Stimulated activated CD8-positive, alpha-beta memory T cell treated with anti-CD3 and anti-CD28 coated beads, Interleukin-7, amount 100 ng/mL, for 1 hour (primary cell): ENCODE measurements at places on chromosomes 6 and 20.

GRCh38 chr6:154792761-154793160, 59.5 kb downstream of the SCAF8 start:
- DNase-seq, result no peak

GRCh38 chr6:142300758-142301650, 803 bp upstream of the ADGRG6 start:
- DNase-seq, result no peak

- DNase-seq, result no peak
Measured at GRCh38 chr20:23125159-23125558, 39.0 kb upstream of the CD93 start.

GRCh38 chr6:49202924-49203536, 260.0 kb downstream of the MMUT start:
- no peak for DNase-seq

DNA sequence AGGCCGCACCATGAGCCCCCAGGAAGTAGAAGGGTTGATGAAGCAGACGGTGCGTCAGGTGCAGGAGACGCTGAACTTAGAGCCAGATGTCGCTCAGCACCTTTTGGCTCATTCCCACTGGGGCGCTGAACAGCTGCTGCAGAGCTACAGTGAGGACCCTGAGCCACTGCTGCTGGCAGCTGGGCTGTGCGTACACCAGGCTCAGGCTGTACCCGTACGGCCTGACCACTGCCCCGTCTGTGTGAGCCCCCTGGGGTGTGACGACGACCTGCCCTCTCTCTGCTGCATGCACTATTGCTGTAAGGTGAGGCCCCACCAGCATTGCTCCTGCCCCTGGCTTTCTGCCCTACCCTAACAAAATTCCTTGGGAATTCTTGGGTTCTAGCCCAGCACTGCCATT, 13.1 kb downstream of the DNPH1 start:
- DNase-seq, result no peak

DNA sequence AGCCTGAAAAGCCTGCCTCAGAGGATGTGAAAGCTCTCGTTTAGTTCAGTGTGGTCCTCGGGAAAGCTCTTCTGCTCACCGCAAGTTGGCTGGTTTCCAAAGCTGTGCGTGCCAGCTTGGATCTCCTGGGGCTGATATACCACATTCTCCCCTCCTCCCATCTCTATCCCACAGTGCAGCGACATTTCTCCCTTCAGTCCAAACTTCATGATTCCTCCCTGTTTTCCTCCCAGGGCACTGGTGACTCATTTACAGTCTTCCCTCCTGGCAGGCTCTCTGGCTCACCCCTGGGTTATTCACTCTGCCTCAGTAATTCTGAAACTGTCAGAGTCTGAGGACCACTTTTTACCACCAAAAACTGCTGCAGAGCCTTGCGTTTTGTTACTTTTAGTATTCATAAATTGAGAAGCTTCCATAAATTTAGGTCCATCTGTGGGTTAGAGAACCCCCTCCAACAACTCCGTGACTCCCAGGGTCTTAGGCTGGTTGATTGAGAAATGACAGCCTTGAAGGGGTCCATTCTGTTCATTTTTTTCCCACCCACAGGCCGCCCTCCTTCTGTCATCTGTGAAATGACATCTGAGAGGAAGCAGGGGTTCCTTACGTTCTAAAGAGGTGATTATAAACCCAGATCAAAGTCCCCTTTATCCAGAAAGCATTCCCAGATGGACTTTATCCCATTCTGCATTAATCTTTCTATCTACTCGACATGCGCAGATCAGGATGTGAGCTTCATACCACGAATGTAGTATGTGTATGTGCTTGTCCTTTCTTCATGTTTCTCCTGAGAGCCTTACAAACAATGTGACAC, 6.1 kb downstream of the TRIM10 start:
- no peak for DNase-seq

DNA sequence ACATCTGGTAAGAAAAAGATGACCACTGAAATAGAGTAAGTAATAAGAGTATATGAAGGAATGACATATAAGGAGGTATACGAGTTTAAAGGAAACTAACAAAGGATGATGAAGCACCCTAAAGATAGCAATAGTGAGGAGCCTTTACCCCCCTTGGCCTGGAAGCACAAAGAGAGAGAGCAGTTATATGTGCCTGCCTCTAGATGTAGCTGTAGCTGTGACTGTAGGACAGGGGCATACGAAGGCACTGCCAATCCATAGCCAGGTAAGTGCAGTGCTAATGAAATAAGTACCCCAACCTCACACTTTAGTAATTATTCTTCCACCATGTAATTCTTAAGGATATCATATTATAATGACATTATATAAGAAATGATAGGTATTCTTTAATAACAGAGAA, 90.1 kb upstream of the FKBP1C start:
- DNase-seq, result no peak

GRCh38 chr6:17630511-17631073, 30.5 kb downstream of the FAM8A1 start:
- DNase-seq, result no peak

- DNase-seq, result no peak
Measured at GRCh38 chr6:155832596-155832995, 377.0 kb upstream of the NOX3 start.

DNA sequence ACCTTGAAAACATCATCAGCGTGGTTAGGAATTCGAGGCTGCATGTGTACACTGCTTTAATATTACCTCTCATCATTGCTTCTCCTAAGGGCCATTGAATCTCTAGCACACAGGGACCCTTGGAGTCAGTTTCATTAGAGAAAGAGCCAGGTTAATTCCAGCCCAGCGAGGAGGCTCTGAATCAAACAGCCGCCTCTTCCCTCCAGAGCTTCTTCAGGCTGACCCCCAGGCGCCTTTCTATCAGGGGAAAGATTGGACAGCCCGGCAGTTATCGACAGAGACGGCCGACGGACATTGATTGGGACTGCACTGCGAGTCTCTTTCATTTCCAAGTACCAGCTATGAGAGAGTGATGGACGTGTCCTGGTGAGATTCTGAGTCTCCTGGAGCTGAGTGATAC, 159.2 kb downstream of the ANKRD60 start:
- no peak for DNase-seq

DNA sequence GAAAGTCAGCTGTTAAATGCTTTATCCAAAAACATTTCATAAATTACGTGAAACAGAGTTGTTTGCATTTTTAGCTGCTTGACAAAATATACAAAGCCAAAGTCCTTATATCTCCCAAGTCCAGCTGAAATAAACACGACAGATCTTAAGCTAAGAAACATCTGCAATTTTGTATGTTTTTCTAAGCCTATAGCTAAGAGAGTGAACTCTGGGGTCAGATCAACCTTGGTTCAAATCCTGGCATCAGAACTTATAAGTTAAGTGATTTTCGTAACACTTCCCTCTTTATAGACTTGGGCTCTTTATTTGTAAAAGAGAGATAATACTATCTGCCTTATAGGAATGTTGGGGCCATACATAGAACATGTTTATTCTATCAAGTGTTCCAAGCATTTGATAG, 176.7 kb downstream of the PTPRK start:
- DNase-seq, result no peak

DNA sequence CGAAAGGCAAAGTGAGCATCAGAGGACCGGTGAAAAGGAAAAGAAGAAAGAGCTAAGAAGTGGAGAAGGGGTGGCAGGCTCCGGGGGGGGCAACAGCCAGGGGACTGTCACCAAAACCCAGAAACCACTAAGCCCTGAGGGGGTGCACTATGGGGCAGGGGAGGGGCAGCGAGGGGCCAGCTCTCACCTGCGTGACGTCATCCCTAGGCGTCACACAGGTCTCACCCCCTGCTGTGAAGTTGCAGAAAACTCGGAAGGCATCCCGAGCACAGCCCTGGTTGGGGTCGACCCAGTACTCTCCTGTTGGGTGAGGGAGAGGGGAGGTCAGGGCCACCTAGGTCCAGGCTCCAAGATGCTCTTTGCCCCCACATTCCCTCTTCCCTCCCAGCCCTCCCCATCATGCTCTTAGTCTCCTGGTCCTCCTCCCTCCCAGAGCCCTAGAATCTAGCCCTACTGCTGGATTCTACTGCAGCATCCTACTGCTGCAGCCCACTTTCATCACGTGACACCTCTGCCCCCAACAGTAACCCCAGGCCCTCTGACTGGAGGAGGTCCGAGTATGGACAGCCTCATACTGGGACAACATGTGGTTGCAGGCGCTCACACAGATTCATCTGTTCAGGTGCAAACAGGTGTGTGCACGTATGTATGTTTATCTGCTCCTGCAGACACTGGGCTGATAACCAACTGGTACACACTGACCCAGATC, 27.4 kb downstream of the COL11A2 start:
- no peak for DNase-seq

- no peak for DNase-seq
Measured at GRCh38 chr6:100891079-100891478, 9.9 kb upstream of the ASCC3 start.

DNA sequence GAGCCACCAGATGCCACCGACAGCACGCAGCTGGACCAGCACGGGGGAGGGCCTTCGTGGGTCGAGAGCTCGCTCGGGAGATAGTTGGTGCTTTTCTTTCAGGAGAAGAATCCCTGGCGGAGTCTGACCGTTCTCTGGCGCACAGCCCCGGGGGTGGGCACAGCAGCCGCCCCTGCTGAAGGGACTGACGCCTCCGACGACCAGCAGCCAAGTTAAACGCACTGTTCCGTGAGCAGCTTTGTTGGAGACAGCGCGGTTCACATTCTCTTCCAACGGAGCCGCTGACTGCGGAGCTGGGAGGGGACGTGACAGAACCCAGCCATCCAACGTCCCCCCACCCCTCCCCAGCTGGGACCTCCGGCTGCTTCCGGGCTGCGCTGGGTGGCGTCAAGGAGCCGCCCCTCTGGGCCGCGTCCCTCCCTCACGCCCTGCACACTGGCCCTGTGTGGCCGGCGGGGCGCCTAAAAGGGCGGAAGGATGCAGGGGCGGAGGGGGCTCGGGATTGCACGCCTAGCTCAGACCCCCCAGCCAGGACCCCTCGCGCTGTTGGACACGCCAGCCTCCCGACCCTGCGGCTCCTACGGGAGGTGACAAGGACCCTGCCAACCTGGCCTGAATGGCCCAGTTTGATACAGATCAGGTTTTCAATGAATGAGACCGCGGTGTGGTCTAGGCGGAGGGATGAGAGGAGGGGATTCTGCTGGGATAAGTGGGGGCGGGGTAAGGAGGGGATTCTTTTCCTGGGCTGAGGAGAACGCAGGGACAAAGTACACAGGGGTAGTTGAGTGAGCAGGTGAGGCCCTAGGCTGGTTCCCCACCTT, 36.4 kb upstream of the KHDC1 start:
- DNase-seq, result no peak

DNA sequence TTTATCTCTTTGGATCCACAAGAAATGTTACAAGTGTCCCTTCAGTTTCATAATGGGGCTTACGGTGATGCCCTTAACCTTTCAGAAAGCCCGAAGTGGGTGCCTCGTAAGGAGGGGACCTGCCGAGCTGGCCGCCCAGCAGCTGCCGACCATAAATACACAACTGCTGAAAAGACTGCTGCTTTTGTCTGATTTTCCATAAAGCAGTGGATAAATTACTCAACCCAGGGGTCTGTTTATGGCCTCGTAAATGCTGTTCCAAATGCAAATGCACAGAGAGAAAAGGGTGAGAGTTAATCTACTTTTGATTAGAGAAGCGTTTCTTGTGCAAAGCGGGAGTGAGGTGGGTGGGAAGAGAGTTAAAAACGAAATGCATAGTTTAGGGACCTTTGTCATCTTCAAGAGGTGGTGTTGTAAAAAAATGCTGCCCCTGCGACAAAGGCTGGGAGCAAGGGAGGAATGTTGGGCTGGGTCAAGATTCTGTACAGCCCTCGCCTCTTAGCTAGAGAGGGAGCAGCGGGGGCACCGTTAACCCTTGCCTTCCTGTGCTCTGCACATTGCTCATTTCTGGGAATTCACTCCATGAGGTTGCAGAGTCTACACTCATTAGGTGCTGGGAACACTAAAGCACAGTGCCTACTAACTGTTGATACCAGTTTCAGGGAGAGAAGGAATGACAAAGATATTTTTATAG, 112.0 kb upstream of the MTHFD1L start:
- no peak for DNase-seq

DNA sequence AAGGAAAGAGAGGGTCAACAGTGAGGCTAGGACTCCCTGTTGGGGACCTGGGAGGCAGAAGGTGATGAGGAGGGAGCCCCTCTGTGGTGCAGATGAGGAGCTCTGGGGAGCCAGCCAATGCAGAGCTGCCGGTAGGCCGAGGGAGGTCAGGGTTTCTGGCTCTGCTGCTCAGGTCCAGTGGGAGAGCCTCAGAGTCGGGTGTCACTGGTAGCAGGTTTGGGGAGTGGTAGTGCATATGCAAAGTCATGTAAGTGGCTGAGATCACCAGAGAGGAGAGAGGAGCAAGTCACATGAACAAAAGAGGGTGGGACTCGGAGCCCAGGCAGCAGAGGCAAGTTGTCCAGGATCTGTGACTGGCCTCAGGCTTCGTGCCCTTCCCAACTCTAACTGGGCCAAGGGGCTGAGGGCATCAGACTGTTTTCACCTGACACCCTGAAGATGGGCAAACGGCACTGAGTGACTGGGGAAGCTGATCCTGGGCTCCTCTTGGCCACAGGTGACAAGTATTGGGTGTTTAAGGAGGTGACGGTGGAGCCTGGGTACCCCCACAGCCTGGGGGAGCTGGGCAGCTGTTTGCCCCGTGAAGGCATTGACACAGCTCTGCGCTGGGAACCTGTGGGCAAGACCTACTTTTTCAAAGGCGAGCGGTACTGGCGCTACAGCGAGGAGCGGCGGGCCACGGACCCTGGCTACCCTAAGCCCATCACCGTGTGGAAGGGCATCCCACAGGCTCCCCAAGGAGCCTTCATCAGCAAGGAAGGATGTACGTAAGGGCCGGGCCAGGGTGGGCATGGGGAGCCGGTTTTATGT, 6.6 kb downstream of the MMP24OS start:
- DNase-seq, result no peak
